Stimulated activated CD8-positive, alpha-beta memory T cell treated with anti-CD3 and anti-CD28 coated beads, Interleukin-4, amount 100 ng/mL, for 4 hours (primary cell): ENCODE measurements at places on chromosomes 3 and 15.
A peak's percentile ranks its signal among the peaks of the same experiment; 100 is the strongest.

- DNase-seq = no peak
Measured at GRCh38 chr15:69815793-69816192, 281.9 kb downstream of the TLE3 start.

DNA sequence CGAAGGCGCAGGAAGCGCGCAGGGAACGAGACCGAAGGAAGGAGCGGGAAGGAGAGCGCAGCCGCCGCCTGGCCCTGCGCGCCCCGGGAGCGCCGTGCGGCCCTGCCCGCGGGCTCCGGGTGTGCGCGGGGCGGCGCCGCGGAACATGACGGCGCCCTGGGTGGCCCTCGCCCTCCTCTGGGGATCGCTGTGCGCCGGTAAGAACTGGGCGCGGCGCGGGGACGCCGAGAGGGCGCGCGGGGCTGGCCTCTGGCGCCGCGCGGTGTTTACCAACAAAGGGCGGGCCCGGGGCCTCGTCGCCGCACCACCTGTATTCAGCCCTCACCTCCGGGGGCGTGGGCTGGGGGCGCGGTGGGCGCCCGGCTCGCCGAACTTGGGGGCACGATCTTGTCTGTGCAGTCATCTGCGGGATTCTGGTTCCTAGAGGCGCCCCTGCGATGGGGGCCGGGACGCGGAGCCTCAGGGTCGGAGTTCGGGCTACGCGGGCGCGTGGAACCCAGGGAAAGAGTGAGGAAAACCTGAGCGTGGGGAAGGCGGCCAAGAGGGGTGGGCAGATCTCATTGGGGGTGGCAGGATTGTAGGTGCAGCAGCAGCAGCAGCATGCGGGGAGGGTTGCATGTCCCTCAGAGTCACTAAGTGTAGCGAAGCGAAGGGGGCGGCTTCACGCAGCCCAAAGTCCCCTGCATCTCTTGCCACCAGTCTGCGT lies 641 bp downstream of the ACVR2B start:
- DNase-seq = no peak

DNA sequence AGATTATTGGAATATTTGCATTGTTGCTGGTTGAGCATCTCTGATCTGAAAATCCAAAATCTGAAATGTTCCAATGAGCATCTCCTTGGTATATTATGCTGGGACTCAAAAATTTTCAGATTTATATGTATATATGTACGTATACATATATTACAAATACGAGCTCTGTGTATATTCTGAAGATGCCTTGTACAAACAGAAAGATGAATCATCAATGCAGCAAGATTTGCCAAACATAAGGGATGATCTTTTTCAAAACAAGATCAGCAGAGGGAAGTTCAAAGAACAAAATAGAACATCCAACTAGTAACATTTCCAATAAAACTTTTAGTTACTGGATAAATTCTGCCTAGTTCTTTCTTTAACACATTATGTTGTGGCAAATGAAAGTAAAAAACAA lies 42.5 kb downstream of the HERC1 start:
- DNase-seq = no peak

DNA sequence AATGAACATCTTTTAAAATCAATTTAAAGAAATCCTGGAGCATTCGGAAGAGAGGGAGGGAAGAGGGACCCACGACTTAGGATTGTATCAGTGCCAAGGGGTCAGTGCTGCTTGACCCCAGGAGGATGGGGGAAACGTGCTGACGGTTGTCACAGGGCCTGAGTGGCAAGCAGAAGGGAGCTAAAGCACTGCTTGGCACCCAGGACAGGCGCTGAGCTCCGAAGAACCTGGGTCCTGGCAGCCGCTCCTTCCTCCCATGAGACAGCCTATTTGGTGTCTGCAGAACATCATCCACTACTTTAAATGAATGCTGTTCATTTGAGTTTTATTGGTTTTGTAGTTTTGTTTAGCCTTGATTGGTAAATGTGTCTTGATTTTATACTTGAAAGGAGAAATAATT lies 54.5 kb downstream of the RGMA start:
- DNase-seq = no peak

- no peak for DNase-seq
Measured at GRCh38 chr3:188305220-188305619, 151.3 kb downstream of the LPP start.

GRCh38 chr3:152480282-152480953 lies 211.7 kb downstream of the MBNL1 start:
- no peak for DNase-seq

- DNase-seq = no peak
Measured at GRCh38 chr3:54087581-54088410, 34.6 kb upstream of the CACNA2D3 start.

DNA sequence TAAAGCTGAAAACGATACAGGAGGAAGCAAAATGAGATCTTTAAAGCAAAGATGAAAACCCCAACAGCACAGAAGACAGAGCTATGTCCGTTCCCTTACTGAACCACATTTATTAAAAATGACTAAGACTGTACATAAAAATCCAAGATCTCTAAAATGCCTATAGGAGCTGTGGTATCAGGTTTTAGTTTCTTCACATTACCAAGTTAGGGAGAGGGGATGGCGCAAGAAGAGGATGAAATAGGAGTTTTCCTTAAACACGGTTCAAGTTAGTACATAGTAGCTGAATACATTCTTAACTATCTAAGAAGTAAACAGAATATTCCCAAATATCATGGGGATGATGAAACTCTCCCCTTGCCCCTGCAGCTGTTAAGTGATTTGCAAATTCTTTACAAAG lies 6.3 kb downstream of the EOMES start:
- no peak for DNase-seq

GRCh38 chr3:38171622-38172021 lies 6.3 kb downstream of the OXSR1 start:
- no peak for DNase-seq

DNA sequence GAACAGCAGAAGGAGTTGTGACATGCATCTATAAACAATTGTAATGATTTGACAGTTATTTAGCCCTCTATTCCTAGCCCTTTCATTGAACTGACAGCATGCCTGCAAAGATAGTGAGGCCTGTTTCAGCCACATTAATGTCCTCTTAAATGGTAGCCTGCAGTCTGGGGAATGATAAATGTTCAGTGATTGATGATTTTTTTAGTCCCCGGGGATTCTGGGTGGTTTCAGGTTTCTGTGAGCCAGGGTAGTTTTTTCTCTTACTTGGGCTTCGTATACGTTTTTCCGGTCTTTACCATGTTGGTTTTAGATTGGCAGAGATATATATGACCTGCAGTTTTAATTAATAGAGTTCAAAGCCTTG lies 172.0 kb downstream of the TCF12 start:
- no peak for DNase-seq

- DNase-seq = no peak
Measured at GRCh38 chr15:74319596-74320351, 47.7 kb downstream of the CYP11A1 start.

- DNase-seq = no peak
Measured at GRCh38 chr3:183349421-183350157, 78.8 kb downstream of the MCF2L2 start.

DNA sequence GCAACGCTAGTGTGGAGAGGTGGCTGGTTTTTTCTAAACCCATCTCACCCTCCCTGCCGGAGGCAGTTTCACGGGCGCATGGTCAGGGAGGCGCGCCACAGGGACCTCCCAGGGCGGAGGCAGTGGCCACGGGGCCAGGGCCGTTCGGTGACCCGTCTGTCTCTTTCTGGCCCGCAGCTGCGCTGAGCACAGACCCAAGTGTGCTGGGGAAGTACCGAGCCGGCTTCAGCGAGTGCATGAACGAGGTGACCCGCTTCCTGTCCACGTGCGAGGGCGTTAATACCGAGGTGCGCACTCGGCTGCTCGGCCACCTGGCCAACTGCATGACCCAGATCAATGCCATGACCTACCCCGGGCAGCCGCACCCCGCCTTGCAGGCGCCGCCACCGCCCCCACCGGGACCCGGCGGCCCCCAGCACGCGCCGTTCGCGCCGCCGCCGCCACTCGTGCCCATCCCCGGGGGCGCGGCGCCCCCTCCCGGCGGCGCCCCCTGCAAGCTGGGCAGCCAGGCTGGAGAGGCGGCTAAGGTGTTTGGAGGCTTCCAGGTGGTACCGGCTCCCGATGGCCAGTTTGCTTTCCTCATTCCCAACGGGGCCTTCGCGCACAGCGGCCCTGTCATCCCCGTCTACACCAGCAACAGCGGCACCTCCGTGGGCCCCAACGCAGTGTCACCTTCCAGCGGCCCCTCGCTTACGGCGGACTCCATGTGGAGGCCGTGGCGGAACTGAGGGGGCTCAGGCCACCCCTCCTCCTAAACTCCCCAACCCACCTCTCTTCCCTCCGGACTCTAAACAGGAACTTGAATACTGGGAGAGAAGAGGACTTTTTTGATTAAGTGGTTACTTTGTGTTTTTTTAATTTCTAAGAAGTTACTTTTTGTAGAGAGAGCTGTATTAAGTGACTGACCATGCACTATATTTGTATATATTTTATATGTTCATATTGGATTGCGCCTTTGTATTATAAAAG lies 1.8 kb downstream of the HES1 start:
- DNase-seq = no peak

- no peak for DNase-seq
Measured at GRCh38 chr15:94674296-94674695, 442.9 kb downstream of the MCTP2 start.

GRCh38 chr3:14236902-14237301 lies 58.3 kb downstream of the LSM3 start:
- DNase-seq = no peak

- no peak for DNase-seq
Measured at GRCh38 chr3:166685246-166685645, 694.9 kb downstream of the ZBBX start.

GRCh38 chr3:71511037-71511436 lies 72.5 kb downstream of the FOXP1 start:
- no peak for DNase-seq

- no peak for DNase-seq
Measured at GRCh38 chr3:13040361-13041074, 32.7 kb downstream of the IQSEC1 start.

DNA sequence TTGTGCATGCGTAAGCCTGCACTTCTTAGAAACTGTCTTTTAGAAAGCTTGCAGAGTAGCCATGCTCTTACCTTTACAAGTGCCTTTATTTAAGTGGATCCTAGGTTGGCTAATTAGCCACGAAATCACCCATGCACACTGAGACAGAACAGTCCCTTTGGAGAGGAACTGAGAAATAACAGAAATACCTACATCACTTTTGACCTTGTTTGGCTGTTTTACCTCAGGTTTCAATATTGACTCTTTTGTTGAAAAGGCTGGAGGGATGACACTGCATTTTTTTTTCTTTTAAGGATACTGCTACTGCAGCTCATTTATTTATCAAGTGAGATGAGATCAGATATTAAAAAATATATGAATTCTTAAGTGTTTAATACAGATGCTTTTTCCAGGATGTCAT lies 155.6 kb upstream of the GOLIM4 start:
- DNase-seq = no peak

GRCh38 chr15:61736790-61737189 lies 323.5 kb downstream of the VPS13C start:
- no peak for DNase-seq

- no peak for DNase-seq
Measured at GRCh38 chr3:65443739-65444446, 594.8 kb downstream of the MAGI1 start.

DNA sequence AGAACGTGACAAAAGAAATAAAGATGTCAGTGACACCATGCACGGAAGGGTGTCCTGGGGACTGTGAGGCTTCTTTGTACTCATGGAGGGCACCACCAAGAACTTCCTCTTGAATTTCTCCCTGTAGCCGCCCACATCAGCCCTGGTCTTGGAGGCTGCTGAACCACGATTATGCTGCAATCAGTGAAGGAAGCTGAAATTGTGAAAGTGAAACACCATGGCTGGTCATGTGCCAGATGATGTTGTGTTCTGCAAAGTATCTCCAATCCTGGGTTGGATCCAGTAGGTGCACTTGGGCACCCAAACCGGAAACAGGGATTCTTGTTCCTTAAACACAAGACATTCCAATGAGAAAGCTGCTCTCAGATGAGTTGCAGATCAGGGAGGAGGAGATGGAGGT lies 104.4 kb upstream of the GOLGA6L6 start:
- DNase-seq = no peak

DNA sequence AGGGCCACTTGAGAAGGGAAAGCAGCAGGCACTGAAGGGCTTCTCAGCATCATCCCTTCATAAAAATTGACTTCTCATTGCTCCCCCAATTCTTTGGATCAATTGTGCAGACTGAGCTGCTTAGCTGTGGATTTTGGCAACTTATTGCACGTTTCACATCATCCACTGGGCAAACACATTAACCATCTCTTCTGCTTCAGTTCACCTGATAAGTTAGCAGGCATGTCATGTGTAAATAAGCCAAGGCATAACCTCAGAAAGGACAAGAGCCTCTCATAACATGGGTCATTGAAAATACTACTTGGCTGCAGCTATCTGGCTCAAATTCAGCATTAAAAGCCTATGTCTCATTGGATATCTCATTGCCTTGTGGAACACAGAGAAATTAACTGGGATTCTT lies 366.5 kb downstream of the LRRC3B start:
- DNase-seq = no peak

- peak; percentile 96 for DNase-seq
Measured at GRCh38 chr3:50235716-50236483, at the start of gene GNAI2. Gene GNAI2, plus strand, starts transcription at chr3:50236204. Its CDS starts 132 bp downstream, at chr3:50236336.

DNA sequence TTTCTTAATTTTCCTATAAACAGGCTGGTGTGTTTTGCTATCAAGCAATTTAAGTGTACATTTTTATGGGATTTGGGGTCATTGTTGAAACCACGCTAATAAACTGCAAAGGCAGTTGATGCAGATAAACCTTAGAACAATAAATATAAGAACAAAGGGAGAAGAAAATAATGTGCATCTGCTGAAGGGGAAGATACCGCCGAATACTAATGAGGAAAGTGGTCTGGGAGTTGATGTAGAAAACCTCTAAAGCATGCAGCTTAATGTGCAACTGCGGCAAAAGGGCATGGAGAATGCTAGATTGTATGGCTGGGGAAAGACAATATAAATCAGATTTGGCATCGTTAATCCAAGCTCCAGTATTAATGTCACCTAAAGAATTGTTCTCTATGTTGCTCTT lies 29.8 kb upstream of the CHL1 start:
- DNase-seq = no peak

DNA sequence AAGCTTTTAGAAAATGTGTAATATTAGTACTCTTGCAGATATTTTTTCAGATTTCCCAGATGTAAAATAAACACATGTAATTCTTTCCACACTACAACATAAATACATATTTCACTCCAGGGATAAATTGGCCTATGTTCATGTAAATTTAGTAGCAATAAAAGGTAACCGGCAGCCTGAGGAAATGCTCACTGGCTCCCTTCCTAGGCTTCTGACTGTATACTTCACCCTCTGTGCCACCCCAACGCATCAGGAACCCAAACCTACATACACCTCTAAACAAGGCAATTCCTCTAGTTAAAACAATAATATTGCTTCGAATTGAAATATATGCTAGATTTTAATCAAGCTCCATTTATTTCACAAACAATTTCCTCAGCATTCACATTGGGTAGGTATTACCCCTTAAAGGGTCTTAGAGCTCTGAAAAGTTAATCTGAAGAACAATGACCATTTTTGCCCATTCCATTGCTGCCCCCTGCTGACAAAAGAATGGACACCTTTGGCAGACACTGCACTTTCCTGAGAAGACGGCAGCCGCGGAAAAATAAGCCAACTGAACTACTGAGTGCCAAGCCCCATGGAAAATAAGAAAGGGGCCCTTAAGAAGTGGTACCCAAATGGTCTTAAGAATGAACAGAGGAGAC lies 212.5 kb downstream of the OSBPL10 start:
- DNase-seq = peak; percentile 8

GRCh38 chr3:147705651-147706051 lies 296.5 kb downstream of the ZIC1 start:
- DNase-seq = no peak
